Heart left ventricle (tissue), 16 donors: ENCODE measurements at places on chromosomes 2 and 18. TPM values are rescaled to one million over a fixed set of nuclear protein-coding genes. Genes with fewer than 3 reads are reported as not detected.

Gene CDH2
- 468 TPM for total RNA-seq

Gene WNT6
- 1.3 TPM for total RNA-seq

Gene VWA3B
- 0.48 TPM for total RNA-seq

DNA sequence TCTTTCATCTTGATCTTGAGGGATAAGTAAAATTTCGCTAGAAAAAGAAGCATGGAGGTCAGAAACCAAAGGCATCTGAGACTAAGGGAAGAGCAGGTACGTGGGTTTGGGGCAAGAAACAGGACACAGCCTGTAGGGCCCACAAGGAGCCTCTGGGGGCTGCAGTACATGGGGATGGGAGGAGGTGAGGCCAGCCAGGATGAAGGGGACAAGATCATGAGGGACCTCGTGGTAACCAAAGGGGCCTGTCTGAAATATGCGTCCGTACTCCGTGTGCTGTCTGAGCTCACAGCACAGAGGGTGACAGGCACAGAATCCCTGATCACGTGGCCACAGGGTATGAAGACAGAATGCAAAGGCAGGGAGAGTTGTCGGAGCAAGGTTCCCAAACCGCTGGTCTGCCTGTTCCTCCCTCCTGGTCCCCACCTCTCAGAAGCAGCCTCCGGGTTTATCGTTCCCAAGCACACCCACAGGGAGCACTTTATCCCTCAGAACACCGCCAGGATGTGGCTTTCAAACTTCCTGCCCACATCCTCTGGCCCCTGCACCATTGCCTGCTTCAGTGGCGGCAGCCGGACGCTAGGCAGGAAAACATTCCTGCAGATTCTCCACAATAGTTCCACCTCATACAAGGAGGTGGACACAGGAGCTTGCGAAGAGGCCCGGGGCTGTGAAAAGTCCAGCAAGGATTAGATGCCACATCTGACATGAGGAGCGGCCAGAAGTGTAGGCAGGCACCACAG is 12.0 kb downstream of the TMEM163 start:
- DNase-seq: no peak

DNA sequence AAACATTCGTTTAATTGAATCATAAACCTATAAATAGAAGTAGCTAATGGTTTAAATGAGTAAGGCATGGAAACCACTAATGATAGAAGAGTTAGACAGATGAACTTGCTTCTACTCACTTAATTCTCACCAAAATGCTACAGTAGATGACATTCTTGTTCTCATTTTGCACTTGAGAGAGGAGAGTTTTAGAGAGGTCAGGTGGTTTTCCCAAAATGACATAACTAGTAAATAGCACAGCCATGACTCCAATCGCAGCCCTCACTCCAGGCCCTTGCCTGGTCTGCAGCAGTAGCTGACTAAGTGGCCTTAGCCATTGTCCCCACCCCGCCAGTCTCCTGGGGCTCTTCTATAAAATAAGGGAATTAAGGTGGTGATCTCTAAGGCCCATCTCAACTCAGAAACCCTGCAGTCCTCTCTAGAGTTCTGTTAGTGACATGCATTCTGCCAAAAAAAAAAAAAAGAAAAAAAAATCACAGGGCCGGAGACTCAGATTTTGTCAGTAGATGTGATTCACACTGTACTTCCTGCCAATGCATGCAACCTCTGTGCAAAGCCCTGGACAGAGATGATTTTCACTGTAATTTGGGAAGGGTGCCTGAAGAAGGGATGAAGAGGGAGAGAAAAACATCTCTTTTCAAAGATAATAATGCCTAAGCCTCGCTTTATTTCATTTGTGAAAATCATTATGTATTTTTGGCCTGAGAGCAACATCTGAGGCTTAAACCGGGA is 221.8 kb downstream of the ANAPC1 start:
- DNase-seq: no peak

- DNase-seq: no peak
These were observed 115.2 kb downstream of the ZEB2 start for GRCh38 chr2:144404586-144405314.

DNA sequence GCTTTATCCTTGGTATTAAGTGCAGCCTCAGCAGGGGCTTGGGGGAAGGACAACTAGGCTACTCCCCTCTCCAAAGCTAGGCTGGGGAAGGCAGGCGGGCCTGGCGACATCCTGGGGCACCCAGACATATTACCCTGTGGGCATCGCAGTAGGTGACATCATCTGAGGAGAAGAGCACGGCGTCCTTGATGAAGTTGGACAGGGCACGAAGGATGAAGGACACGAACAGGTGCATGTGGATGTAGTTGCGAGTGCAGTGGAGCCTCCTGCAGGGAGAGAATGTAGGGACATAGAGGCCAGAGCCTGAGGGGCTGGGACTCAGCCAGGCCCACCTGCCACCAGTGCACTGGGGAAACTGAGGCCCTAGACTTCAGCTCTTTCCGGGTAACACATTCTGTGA is 32.3 kb downstream of the TMEM37 start:
- DNase-seq: peak; percentile 14

DNA sequence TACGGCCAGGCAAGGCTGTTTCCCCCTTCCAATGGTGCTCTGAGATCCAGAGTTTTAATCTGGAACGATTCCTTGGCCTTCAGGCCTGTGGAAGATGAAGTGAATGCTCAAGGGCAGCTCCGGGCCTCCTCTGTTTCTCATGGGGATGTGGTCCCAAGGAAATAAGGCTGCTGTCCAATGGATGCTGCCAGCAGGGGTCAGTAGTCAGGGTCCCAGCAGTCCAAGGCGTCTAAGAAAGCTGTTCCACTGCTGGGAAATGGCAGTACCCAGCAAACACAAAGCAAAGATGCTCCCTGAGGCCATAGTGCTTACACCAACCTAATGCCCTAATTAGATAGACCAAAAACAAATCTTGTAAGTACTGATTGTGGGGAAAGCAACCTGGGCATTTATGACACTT is 12.5 kb downstream of the NMS start:
- DNase-seq: no peak

DNA sequence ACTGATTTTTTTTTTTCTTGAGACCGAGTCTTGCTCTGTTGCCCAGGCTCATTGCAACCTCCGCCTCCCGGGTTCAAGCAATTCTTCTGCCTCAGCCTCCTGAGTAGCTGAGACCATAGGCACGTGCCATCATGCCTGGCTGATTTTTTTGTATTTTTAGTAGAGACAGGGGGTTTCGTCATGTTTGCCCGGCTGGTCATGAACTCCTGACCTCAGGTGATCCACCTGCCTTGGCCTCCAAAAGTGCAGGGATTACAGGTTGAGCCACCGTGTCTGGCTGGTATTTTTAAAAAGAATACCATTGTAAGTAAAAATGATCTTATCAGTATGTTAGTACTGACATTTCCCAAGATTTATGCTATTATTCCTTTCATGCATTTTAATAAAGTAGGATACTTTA is 105.7 kb downstream of the PIEZO2 start:
- no peak for DNase-seq

GRCh38 chr18:24362757-24363156 is 34.9 kb downstream of the OSBPL1A start:
- DNase-seq: no peak

DNA sequence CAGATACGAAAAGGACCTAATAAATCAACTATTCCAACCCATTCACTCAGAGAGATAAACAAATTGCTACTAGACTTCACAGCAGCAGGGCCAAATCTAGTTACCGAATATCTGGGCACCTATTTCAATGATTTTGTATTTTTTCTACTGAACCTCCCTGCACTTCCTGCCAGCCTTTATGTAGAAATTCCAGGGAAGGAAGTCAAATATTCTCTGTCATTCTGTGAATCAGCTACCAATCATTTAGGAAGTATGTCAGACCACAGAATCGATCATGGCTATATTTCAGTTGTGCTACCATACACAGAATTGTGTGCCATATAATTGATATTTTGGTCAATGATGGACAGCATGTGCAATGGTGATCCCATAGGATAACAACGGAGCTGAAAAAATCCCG is 109.6 kb upstream of the SPOPL start:
- DNase-seq: no peak
